ENCODE measurements at places on chromosomes 11 and 22. TPM values are rescaled to one million over a fixed set of nuclear protein-coding genes. Genes with fewer than 3 reads are reported as not detected.

HBB gene
- polyA plus RNA-seq, result 0.47 TPM

RHBDD3 gene
- polyA plus RNA-seq, result 6.5 TPM

DNA sequence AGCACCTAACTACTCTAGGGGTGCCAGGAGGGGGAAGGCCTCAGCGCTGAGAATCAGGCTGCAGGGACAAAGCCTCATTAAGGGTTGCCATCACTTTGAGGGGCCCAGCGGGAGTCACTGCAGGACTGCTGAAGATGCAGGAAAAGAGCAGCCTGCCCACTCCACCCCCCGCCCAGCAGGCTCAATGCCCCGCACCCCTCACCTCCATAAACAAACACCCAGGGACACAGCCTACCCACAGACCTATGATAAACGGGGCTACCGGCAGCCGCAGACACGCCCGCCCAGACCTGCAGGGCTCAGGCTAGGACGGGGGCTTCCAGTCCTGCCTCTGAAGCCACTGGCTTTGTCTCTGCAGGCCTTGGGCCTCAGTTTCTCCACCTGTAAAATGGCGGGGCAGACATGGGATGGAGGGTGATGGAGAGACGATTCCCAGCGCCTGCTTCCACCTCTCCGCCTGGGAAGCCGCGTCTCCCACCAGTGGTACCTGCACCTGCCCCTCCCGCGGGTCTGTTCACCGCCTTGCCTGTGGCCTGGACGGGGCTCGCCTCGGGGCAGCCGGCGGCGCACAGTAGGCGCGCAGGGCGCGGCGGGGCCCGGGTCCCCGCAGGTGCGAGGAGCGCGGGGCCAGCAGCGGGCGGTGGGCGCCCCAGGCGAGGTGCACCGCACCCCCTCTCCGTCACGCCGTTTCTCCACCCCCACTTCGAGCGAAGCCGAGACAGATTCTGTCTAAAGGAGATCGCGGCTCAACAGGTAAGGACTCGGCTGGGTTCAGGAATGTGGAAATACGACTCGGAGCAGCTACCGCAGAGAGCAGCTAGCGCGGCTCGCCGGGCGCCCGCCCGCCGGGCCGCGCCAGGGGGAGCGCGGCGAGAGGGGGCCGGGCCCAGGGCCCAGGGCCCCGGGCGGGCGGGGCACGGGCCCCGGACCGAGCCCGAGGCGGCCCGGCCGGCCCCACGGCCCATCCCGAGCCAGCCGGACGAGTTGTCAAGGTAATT, 1.5 kb downstream of the WNT7B start:
- no peak for DNase-seq
- H3K36me3 ChIP-seq, result no peaks in the 10 kb centered on the region
- H3K4me3 ChIP-seq, result no peak overlapping the region
- H3K27me3 ChIP-seq, result peaks cover 5% of the 10 kb centered on the region
- H3K4me1 ChIP-seq, result peaks cover 29% of the 10 kb centered on the region

ART1 gene
- polyA plus RNA-seq, result not detected

CYP2D6 gene
- not detected for polyA plus RNA-seq

CD82 gene
- polyA plus RNA-seq, result 81.0 TPM

KRTAP5-9 gene
- not detected for polyA plus RNA-seq

TBX10 gene
- polyA plus RNA-seq, result not detected

MAJIN gene
- polyA plus RNA-seq, result 0.64 TPM

OR6A2 gene
- not detected for polyA plus RNA-seq

- DNase-seq, result no peak
- no peaks in the 10 kb centered on the region for H3K4me1 ChIP-seq
- no peak overlapping the region for H3K27ac ChIP-seq
- no peaks in the 10 kb centered on the region for H3K27me3 ChIP-seq
These were observed 30.1 kb downstream of the ARHGAP8 start for GRCh38 chr22:44782363-44782963.

SLC22A8 gene
- polyA plus RNA-seq, result not detected

RAB36 gene
- polyA plus RNA-seq, result 0.42 TPM

- DNase-seq, result no peak
- no peak overlapping the region for H3K4me3 ChIP-seq
- no peaks in the 10 kb centered on the region for H3K36me3 ChIP-seq
- no peaks in the 10 kb centered on the region for H3K4me1 ChIP-seq
- H3K27ac ChIP-seq, result no peak overlapping the region
These were observed 20.2 kb upstream of the CTSD start for GRCh38 chr11:1783725-1784529.

TSPO gene
- 332 TPM for polyA plus RNA-seq

CRYBA4 gene
- not detected for polyA plus RNA-seq

RIMBP3C gene
- polyA plus RNA-seq, result 0.87 TPM

GRCh38 chr22:36009085-36009484, 19.5 kb downstream of the RBFOX2 start:
- H3K27ac ChIP-seq, result no peak overlapping the region
- H3K36me3 ChIP-seq, result no peaks in the 10 kb centered on the region
- DNase-seq, result no peak
- peaks cover 11% of the 10 kb centered on the region for H3K27me3 ChIP-seq
- no peak overlapping the region for H3K4me3 ChIP-seq

USH1C gene
- polyA plus RNA-seq, result not detected

APOBEC3A gene
- not detected for polyA plus RNA-seq

- no peaks in the 10 kb centered on the region for H3K36me3 ChIP-seq
- no peak for DNase-seq
These were observed 17.0 kb downstream of the IMMP1L start for GRCh38 chr11:31492320-31492913.

APBB1 gene
- 134 TPM for polyA plus RNA-seq

- no peaks in the 10 kb centered on the region for H3K36me3 ChIP-seq
- no peaks in the 10 kb centered on the region for H3K4me1 ChIP-seq
- no peak overlapping the region for H3K4me3 ChIP-seq
These were observed 213.6 kb downstream of the RAB38 start for GRCh38 chr11:87961606-87962005.

GRCh38 chr22:48574776-48575617, 1252.7 kb downstream of the BRD1 start:
- H3K27me3 ChIP-seq, result no peaks in the 10 kb centered on the region
- H3K36me3 ChIP-seq, result no peaks in the 10 kb centered on the region
- H3K4me3 ChIP-seq, result no peak overlapping the region
- DNase-seq, result no peak

- H3K4me1 ChIP-seq, result no peaks in the 10 kb centered on the region
- no peak overlapping the region for H3K27ac ChIP-seq
- no peaks in the 10 kb centered on the region for H3K36me3 ChIP-seq
These were observed 44.7 kb upstream of the ZBTB44 start for GRCh38 chr11:130359419-130359818.

DNA sequence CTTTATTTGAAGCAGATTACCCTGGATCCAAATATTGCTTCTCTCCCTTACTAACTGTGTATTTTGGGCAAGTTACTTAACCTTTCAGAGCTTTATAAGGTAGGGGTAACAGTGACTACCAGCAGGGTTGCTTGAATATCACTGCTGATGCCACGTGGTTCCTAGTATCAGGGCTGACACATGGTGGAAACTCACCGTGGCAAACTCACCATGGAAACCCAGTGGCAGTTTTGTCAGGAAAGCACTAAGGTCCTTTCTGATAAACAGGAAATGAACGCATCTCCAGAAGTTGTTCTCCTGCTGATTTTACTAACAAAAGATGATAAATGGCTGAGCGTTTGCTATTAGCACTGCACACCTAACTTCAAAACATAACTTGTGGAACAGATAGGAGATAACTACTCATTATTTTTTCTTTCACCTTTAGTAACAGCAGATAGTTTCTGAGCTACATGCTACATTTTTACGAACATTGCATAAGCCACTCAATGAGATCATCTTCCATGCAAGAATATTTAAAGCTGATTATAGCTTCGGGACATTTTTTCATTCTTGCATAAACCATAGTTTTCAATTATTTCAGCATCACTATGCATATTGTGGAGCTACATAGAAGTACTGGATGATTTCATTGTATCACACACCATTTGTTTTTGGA, 59.7 kb upstream of the RAG2 start:
- no peak overlapping the region for H3K27ac ChIP-seq
- H3K27me3 ChIP-seq, result no peaks in the 10 kb centered on the region
- no peak for DNase-seq
- H3K36me3 ChIP-seq, result no peaks in the 10 kb centered on the region
- H3K4me3 ChIP-seq, result no peak overlapping the region

RBM7 gene
- polyA plus RNA-seq, result 31.9 TPM

DNA sequence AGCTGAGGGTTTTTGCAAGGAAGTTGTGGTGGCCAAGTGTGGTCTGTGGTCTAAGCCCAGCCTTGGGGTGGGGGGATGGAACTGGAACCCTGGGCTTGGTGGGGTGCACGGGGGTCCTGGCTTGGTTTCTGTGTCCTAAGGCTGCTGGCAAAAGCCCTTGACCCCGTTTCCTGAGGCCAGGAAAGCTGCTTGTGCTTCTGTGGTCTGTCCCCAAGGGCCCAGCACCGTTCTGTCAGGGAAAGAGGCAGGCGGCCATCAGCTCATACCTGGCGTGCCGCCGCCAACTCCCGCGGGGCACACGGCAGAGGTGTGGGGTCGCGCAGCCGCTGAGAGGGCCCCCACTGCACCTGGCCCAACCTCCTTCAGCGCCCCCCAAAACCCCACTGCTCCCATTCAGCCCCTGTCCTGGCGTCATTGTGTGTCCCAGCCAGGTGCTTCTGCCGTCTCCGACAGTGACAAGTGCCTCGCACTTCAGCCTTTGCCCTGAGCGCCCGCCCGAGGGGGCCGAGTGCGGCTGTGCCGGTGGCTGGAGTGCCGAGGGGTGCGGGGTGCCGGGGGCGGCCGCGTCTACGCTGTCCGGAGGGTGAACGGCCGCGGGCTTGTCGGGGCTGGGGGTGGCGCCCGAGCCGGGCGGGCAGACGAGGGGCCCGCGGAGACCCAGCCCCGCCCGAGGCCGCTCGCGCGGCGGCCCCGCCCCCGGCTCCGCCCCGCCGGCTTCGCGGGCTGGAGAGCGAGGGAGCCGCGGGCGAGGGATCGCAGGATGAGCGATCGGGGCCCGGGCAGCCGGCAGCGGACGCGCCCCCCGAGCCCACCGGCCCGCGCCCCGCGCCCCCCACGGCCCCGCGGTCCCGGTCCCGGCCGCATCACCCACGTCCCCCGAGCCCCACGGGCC, at the start of gene CNIH2:
Gene CNIH2 (plus strand): TSS at position 705 of the 892 bp plus-strand sequence. CDS start 282 bp downstream, outside the sequence.
- H3K4me3 ChIP-seq, result no peak within 1 kb of the TSS
- peaks cover 29% of the 10 kb centered on the region for H3K36me3 ChIP-seq
- H3K4me1 ChIP-seq, result peaks cover 30% of the 10 kb centered on the region
- H3K27me3 ChIP-seq, result no peaks in the 10 kb centered on the region
- peak; percentile 53 for DNase-seq

- no peak overlapping the region for H3K4me3 ChIP-seq
- peaks cover 2% of the 10 kb centered on the region for H3K4me1 ChIP-seq
- H3K36me3 ChIP-seq, result no peaks in the 10 kb centered on the region
- no peak overlapping the region for H3K27ac ChIP-seq
These were observed 6.8 kb downstream of the MAFF start for GRCh38 chr22:38208551-38208968.

DNA sequence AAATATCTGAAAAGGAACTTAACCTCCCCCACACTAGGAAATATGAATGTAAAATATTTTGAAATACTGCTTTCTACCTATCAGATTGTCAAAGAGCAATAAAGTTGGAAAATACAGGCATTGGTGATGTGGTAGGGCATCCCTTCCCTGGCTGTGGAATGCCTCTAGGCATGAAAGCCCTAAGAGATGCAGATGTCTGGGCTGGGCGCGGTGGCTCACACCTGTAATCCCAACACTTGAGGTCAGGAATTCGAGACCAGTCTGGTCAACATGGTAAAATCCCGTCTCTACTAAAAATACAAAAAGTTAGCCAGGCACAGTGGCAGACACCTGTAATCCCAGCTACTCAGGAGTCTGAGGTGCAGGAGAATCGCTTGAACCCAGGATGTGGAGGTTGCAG, 22.0 kb downstream of the ARAP1 start:
- H3K27ac ChIP-seq, result no peak overlapping the region
- peaks cover 10% of the 10 kb centered on the region for H3K36me3 ChIP-seq
- H3K4me3 ChIP-seq, result no peak overlapping the region
- no peaks in the 10 kb centered on the region for H3K27me3 ChIP-seq
- H3K4me1 ChIP-seq, result peaks cover 3% of the 10 kb centered on the region

DNA sequence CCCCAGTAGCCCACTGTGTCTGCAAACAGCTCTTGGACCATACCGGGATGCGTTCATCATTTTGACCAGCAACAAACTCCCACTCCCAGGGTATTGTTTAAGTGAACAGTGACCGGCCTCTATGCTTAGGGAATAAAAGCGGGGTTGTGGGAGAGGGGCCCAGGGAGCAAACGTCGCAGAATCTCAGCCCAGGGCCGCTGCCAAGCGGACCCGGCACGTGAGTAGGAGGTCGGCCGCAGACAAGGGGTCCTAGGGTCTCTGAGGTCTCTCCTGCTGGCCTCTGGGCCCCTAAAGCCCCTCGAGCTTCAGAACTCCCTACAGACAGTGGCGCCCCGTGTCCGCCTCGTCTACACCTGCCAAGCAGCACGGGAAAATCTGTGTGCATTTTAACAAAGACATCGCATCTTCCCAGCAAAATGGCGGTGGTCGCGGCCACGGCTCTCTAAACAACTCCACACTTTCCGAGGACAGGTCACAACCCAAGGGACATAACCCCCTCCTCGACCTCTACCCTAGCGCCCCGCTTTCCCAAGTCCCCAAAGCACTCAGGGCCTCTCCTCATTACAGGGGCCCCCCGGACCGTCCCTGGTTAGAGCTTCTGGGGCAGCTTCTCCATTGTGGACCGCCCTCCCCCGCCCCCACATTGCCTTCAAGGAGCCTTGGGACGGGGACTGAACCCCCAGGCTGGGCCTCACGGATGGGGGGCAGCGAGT, 3.9 kb upstream of the GCAT start:
- H3K4me1 ChIP-seq, result peaks cover 49% of the 10 kb centered on the region
- H3K27ac ChIP-seq, result no peak overlapping the region
- no peak overlapping the region for H3K4me3 ChIP-seq
